ENCODE measurements at places on chromosomes 11 and 22. TPM values are rescaled to one million over a fixed set of nuclear protein-coding genes. Genes with fewer than 3 reads are reported as not detected.

The ART1 gene
- total RNA-seq = not detected

The ZBTB16 gene
- total RNA-seq = 83.1 TPM

The APOA1 gene
- total RNA-seq = 0.81 TPM

The DAGLA gene
- total RNA-seq = 5.0 TPM

The APOL4 gene
- not detected for total RNA-seq

The IGSF9B gene
- 11.2 TPM for total RNA-seq

The OR6T1 gene
- total RNA-seq = not detected

- no peak for DNase-seq
Measured at GRCh38 chr11:117409511-117409910, 81.9 kb downstream of the CEP164 start.

DNA sequence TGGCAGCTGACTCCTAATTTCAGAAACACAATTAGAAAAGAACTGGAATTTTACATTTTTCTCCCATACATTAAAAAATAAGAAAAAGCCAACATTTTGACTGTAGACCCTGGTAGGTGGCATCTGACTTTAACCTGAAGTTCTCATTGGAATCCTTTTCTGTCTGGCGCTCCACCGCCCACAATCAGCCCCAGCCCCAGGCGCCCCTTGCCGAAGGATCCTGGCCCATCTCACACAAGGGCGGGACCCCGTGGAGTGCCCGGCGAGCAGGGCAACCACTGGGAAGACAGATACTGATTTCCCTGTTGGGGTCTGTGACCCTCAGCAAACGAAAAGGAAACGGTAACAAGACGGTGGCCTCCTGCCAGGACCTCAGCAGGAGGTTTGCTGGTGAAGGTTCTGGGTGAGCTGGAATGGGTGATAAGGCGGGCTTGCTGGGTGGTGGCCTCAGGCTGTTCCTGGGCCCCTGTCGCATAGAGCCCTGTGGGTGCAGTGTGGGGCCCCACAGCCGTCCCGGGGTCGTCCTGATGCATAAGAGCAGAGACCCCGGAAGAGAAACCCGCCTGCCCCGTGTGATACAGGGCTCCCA, 15.7 kb downstream of the TSPO start:
- DNase-seq = no peak

- no peak for DNase-seq
Measured at GRCh38 chr11:12013781-12014180, 5.4 kb upstream of the DKK3 start.

DNA sequence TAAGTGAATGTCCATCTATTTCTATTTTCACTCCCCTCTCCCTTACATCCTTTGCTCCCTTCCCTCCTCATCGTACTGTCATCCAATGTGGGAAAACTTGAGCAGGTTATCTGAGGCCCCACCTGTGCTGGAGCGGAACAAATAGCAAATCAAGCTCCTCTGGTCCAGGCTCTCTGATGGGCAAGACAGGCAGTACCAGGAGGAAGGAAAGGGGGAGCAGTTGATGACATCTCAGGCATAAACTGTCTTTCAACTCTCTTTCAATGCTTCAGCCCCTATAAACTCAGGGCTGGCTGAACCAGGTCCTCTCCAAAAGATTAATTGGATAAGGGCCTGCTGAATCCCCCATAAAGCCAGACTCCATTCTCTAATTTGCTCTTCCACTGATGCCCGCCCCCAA, 1.5 kb upstream of the CCKBR start:
- no peak for DNase-seq

DNA sequence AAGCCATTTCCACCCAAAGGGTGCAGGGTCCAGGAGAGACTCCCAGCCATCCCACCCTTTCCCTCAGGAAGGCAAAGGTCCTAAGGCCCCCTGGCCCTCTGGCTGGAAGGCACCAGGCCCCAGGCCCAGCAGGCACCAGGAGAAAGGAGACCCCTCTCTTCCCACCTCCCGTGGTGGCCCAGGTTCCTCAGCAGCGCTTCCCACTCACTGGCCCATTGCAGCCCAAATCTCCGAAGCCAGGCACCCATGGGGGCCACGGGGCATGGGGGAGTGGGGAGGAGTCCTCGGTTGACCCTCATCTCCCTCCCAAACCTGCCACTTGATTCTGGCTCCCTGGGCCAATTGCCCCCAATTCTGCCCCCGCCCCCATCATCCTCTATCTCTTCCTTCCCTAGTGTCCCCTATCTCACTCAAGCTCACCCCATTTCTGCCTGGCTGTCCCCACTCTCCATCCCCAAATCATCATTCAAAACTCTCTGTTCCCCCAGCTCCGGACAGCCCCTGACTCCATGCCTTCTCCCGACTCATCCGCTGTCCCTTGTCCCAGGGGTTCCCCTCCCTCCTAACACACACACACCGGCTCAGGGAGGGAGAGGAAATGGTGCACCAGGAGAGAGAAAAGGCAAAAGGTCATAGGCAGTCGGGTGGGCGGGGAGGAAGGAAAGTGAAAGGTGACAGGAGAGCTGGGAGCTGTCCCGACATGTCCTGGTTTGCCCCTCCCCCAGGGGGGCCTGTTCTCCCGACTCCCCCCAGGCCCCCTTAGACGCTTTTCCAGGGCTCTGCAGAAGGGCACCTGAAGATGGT, 1.2 kb downstream of the LIF start:
- no peak for DNase-seq

DNA sequence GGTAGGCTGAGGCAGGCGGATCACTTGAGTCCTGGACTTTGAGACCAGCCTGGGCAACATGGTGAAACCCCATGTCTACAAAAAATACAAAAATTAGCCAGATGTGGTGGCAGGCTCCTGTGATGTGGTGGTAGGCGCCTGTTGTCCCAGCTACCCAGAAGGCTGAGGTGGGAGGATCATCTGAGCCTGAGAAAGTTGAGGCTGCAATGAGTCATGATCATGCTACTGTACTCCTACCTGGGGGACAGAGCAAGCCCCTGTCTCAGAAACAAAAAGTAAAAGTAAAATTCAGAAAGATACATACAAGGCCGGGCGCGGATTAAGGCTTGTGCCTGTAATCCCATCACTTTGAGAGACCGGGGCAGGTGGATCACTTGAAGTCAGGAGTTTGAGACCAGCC, 6.3 kb downstream of the LDHAL6A start:
- DNase-seq = no peak

DNA sequence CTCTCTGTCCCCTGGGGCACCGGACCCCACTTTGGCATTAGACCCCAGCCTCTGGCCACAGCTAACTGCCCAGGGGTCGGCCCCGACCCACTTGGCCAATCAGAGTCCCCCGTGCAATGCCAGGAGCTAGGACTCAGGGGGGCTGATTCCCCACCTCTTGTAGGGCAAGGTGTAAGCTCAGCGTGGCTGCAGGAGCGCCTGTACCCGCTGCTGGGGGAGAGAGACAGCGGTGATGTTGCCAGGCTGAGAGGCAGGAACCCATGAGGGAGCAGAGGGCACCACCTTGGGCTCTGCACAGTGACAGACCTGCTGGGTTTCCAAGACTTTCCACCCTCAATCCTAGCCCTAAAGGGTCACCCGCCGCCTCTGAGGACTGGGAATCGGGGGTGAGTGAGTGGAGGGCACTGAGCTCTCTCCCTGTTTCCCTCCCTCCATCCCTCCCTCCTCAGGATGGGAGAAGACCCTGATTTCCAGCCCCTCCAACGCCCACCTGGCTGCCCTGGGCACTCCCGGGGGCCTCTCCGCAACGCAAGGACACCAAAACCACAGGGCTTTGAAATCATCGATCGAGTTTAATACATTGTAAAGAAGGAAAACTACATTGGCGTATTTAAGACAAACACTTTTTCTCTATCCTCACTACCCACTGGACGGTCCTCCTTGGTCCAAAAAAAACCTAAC, 128.4 kb downstream of the ARHGAP8 start:
- peak; percentile 60 for DNase-seq
